B cell (primary cell): ENCODE measurements at places on chromosomes 7 and 10. TPM values are rescaled to one million over a fixed set of nuclear protein-coding genes. Genes with fewer than 3 reads are reported as not detected.

The STOX1 gene
- 0.53 and 0.57 TPM in 2 replicates for total RNA-seq

The LRIT1 gene
- not detected in 2 replicates for total RNA-seq

The NPTX2 gene
- not detected in 2 replicates for total RNA-seq

The SDK1 gene
- 0.66 and 2.0 TPM in 2 replicates for total RNA-seq

The TAS2R41 gene
- not detected in 2 replicates for total RNA-seq

The UTF1 gene
- 0.25 TPM in 1 of 2 replicates, not detected in the other for total RNA-seq
